NCI-H748 treated with DMSO at 0.1 percent for 48 hours (cell line): ENCODE measurements at places on chromosomes 12 and 14.

DNA sequence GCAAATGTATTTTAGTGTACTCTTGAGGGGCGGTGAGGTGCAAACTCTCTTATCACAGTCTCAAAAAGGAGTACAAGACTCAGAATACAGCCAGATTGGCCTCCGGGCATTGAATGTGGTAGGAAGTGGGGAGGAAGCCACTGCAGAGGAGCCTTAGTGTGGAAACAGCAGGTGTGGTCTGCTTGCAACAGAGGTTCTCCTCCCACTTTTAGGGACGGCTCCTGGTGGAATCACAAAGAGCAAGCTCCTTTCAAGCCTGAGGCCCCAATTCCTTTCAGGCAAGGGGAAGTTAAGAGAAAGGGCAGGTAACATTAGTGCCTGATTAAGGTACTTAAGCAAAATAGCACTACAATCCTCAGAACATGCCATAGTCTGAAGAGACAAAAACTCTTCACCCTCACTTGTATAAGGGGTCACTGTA lies 23.7 kb upstream of the SLC2A3 start:
- no peak for DNase-seq

GRCh38 chr14:50669441-50669986 lies 1.4 kb upstream of the SAV1 start:
- no peak for DNase-seq

GRCh38 chr14:72888192-72888591 lies 5.7 kb downstream of the DPF3 start:
- no peak for DNase-seq

- DNase-seq, result no peak
These were observed 113.3 kb upstream of the TMPO start for GRCh38 chr12:98402091-98402490.

DNA sequence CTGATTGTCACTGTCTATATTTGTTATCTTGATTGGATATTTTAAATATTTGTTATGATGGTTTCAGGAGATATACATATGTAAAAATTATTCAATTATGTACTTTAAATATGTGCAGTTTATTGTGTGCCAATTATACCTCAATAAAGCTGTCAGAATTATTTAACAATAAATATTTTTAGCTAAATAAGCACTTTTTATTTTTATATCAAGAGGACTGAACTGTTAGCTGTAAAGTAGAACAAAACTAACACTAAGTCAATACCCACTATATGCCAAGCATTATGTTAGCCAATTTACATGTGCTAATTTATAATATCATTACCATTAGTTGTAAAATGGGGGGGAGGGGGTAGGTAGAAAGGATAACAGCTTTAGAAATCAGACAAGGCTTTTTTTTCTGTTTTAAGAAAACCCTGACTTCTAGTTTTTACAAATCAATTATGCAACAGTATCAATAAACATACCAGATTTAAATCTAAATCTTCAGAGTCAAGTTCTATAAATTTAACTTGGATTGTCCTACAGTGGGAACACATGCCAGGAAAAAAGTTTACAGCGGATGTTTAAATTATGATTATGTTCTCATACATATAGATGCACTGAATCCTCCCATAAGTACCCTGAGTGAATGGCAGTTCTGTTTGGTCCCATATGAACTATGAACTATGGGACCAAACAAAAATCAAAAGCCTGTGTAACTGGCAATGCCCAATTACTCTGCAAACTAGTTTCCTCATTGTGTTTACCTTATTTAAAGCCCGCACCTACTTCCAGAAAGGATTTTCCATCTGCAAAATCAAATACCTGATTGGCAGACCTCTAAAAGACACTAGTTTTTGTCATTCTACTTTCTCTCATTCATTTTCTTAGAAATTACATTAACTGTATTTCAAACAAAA lies 2.8 kb downstream of the RALGAPA1 start:
- no peak for DNase-seq

DNA sequence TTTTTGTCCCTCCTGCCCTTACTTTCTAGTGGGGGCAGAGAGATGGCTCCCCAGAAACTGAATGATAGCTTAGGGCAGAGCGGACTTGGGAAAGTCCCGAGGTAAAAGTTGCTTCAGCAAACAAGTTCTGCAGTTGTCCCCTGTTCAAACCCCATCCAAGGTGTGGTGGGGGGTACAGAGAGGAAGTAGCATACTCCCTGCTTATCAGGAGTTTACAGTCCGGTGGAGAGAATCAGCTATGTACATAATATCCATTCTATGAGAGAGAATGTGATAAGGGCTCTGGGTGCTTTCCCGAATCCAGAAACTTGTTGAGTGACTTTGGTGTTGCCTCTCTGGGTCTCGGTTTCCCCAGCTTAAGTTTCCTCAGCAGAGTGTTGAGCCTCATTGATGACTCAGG lies 40.4 kb upstream of the VRK1 start:
- DNase-seq, result no peak

DNA sequence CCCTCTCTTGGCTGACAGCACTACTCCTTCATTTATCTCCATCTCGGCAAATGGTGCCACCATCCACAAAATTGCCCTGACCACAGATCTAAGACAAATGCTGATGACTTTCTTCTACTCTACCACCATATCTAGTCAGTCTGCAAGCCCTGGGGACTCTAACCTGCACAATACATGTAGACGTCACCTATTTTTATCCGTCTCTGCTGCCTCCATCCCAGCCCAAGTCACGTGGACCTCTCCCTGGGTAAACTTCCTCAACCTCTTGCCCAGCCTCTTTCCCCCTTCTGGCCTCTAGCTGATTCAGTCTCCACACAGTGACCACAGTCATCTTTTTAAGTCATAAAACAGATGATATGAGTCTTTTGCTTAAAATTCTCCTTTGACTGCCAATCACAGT lies 1203.0 kb downstream of the AACS start:
- no peak for DNase-seq

- DNase-seq, result no peak
These were observed 606.1 kb downstream of the SLC16A7 start for GRCh38 chr12:60201891-60202290.

GRCh38 chr14:64683264-64683663 lies 21.0 kb upstream of the PLEKHG3 start:
- no peak for DNase-seq

- DNase-seq, result no peak
These were observed 677.6 kb downstream of the NRXN3 start for GRCh38 chr14:78847801-78848200.

GRCh38 chr14:62029569-62029924 lies 267.3 kb downstream of the SNAPC1 start:
- no peak for DNase-seq

DNA sequence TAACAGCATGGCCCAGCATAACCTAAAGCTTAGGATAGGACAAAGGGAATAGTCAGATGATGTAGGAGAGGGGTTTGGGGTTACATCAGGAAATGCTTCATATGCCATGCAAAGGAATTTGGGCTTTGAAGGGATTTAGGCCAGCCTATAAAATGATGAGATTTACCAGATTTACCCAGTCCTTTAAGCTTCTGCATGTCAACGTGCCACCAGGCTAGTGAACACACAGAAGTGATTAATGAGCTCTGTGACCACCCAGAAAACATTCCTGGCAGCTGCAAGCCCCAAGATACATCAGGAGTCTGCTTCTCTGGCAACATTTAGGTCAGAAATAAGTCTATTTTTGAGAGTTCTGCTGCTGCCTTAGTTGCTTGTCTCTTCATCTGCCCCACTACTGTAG lies 118.3 kb downstream of the LRIG3 start:
- no peak for DNase-seq

GRCh38 chr14:85415015-85415712 lies 114.8 kb upstream of the FLRT2 start:
- DNase-seq, result peak; percentile 23

DNA sequence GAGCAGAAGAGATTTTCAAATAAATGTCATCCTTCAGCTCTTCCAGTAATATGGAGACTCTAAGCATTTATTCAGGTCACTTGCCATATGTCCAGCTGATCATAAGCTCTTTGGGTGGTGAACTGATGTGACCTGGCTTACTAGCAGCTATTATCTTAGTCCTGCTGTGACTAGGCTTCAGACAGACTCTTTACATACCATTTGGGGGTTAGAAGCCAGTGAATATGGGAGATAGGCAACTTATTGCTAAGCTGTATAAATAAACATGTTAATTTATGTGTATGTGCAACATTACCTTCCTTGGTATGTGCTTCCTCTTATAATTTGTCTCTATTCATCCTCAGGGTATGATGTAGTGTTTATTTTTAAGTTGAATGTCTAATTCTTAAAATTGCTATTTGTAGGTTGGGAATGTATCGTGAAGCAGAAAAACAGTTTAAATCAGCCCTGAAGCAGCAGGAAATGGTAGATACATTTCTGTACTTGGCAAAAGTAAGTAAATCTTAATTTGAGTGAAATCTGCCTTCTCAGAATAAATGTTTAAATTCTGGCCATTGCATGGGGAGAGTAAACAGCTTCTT lies 32.4 kb downstream of the TTC8 start:
- no peak for DNase-seq

DNA sequence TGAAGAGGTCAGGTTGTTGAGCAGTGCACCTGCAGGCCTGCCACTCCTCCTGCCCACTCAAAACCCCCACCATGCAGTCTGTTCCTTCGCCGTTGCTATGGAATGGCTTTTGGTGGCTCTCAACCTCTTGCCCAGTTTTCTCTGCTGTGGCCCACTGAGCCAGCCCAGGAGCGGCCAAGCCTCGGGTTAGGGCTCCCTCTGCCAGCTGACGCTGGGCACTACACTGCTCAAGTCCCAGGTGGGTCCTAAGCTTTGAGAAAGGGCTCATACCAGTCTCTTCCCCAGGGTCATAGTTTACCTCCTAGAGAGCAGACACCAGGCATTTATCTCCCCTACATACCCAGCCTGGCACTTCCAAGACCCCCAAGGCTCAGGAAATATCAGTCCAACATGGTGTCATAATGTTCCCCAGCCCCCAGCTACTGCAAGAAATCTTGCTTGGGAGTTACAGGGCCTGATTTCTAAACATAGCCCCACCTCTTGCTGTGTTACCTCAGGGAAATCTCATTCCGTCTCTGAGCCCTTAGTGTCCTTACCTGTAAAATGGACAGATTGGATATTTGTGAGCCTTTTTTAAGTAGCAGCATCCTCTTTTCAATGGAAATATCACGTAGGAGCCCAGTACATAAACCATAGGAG lies 59.4 kb downstream of the TSPAN11 start:
- DNase-seq, result no peak

- no peak for DNase-seq
These were observed 36.6 kb upstream of the SPPL3 start for GRCh38 chr12:120940799-120941198.

- DNase-seq, result no peak
These were observed 85.6 kb downstream of the GALNT9 start for GRCh38 chr12:132243596-132244310.

DNA sequence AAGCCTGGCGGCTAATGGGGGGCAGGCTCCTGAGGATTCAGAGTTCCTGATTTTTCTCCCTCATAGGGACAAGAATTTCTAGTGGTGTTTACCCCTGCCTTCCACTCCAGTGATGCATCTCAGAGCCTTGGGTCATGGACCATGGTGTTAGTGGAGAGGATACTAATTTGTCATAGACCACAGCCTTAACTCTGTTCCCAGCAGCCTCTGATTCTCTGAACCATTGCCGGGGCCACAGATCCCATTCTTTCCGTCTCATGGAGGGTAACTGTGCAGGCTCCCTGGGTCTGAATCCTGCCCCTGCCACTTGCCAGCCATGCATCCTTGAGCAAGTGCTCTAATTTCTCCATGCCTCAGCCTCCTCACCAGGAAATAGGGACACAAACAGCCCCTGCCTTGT lies 55.1 kb downstream of the RPH3A start:
- no peak for DNase-seq

GRCh38 chr14:95503365-95504134 lies 12.9 kb downstream of the SYNE3 start:
- no peak for DNase-seq

DNA sequence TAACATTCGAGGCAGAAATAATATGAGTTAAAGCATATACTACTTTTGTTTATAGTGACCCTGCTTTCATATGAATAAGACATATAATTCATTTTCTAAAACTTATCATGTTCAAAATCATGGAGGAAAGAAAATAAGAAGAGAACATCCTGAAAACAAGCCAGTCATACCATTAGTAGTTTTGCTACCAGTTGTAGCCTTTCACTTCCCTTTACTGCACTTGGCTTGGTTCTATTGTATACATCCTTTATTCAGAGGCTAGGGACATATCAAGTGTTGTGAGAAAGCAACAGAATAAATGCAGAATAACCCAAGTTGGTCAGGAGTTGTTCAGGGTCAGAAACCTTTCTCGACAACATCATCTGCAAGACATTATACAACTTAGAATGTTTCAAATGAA lies 598.7 kb downstream of the SOX5 start:
- no peak for DNase-seq

- DNase-seq, result no peak
These were observed 7.7 kb upstream of the NCKAP1L start for GRCh38 chr12:54489857-54490256.

DNA sequence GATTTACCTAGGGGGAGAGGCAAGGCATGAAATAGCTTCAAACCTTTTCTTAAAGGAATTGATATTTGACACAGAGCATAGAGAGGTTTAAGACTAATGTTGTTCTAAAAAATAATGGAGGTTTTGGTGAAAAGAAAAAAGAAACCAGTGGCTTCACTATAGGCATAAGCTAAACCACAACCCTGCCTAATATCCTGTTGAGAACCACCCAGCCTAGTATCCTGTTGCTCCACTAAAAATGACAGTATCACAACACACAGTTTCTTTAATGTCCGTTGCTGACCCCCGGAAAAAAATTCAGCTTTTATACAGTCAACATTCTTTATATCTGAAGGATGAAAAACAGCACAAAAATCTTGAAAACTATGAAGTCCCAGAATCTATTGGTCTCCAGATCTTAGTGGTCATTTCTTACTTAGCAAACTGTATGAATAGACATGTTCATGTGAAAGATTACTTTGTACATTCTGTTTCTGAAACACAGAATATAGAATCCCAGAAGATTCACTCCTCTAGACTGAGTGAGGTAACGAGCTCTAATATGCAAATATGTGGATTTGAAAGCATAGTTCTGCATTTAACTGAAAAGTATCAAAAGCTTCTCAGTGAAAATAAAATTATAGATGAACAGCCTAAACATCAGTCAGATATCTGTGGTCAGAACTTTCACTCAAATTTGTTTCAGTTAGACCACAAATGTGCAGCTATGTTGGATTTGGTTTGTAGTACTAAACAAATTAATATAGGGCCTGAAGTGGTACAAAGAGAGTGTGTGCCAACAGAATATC lies 40.5 kb downstream of the GALC start:
- DNase-seq, result no peak

DNA sequence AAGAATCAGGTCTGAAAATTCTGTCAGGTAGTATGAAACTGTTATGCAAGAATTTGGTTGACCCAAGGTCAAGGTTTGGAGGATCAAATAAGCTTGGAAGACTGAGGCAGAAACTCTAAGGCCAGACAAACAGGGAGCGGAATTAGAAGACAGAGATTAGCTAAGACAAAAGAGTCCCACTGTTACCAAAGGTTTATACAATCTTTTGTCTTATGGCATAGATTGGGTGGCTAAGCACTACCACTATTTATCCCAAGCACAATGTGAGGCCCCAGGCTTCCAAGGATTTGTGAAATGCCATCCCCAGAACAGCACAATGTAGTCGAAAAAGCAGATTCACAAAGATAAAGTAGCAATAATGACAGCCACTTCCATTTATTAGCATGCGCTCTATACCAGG lies 311.2 kb downstream of the SEC23A start:
- DNase-seq, result no peak
